Fibroblast of skin of left biceps (primary cell): ENCODE measurements at places on chromosomes 7 and 10.

DNA sequence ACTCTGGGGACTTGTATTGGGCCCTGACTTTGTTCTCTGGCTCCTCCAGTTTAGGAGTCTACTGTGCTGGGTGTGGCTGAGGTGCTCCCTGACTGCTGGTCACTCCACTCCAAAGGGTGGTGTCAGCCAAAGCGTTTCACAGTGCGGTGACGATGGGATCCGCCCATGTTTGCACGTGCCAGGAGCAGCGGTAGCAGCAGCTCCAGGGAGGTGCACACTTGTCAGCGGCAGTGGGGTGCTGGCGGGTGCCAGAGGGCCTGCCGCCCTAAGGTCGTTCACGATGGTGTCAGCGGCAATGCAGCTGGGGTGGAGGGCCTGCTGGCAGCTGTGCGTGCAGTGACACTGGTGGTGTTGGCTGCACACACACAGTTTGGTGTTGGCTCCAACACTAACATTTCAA, 268.5 kb upstream of the AKR1E2 start:
- DNase-seq: no peak

DNA sequence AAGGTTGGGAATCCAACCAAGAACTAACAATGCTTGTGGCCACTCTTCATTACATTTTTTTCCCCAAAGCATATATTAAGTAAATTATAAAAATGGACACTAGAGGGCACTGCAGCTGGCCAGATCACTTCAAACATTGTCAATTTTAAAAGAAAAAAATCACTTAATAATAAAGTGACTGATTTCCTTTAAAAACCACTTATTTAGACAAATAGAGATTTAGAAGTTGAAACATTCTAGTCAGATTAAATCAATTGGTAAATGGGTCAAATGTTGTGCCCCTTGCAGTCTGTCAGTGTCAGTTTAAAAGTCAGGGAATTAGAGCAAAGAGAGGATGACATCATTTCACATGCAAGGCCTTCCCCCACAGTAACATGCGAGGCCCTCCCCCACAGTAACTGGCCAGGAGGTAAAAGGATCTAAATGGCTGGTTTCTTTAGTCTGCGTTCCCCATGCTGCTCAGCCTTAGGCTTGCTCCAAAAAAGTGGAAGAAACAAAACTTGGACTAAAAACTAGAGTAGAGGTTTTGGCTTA, 177.9 kb downstream of the SKAP2 start:
- no peak for DNase-seq

- DNase-seq: no peak
Measured at GRCh38 chr7:51256209-51256781, 60.3 kb downstream of the COBL start.

GRCh38 chr7:113084496-113085172, 2.0 kb downstream of the GPR85 start:
- DNase-seq: no peak

DNA sequence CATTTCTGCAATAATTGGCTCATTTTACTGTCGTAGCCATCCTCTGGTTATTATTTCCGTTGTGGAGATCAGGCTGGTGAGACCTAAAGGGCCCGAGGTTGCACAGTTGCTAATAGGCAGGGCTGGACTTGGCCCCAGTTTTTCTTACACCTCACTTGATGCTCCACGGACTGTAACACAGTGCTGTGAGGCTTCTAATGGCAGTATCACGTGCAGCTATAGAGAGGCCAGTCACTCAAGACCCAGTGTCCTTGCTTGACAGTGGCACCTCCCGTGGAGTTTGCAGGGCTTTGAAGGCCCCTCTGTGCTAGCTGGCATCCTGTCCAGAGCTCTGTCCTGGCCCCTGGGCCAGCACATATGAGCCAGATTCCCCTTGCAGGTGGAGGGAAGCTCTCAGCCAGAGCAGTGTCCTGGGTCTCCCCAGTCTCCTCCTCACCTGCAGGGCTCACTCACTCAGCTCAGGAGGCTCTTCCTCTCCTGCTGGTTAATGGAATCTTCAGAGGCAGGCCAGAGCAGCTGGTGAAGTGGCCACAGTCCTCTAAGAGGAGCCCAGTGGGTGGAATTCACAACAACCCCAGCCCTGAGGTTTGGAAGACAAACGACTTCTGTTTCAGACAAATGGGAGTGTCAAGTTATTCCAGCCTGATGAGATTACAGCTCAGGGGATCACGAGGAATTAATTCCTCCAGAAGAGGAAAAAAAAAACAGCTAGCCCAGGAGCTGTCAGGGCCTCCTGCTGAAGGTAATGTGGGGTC, 114.2 kb upstream of the FAM180A start:
- no peak for DNase-seq

DNA sequence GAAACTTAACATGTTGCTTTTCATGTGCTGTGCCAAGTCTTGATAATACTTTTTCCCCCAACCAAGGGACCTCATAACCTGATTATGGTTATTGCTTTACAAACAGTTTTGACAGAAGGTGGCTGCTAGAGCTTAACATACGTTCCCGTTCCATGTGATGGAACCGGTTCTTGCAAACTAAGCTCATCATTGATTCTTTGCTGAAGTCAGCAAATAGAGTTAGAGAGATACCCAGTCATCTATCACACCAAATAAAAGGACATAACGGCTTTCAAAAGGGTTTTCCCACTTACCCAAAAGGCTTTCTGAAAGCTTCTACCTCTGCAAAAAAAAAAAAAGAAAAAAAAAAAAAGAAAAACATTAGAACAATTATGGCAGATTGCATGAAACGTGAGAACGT, 230.3 kb upstream of the MDFIC start:
- no peak for DNase-seq

- DNase-seq: no peak
Measured at GRCh38 chr7:137985897-137986251, 16.0 kb downstream of the CREB3L2 start.

GRCh38 chr10:44576702-44577191, 191.8 kb upstream of the CXCL12 start:
- no peak for DNase-seq

GRCh38 chr7:108127461-108127860, 2.7 kb downstream of the LAMB4 start:
- DNase-seq: no peak
